Effector CD4-positive, alpha-beta T cell (primary cell): ENCODE measurements at places on chromosomes 13 and 19.

DNA sequence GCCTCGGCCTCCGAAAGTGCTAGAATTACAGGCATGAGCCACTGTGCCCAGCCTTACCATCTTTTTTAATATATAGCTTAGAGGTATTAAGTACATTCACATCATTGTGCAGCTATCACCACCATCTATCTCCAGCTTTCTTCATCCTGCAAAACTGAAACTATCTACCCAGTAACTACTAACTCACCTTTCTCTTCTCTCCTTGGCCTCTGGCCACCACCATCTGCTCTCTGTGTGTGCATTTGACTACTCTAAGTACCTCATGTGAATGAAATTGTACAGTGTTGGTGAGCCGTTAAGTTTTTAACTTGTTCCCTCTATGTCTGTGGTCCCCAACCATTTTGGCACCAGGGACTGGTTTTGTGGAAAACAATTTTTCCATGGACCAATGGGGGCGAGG lies 56.1 kb downstream of the CDK8 start:
- no peak for DNase-seq

DNA sequence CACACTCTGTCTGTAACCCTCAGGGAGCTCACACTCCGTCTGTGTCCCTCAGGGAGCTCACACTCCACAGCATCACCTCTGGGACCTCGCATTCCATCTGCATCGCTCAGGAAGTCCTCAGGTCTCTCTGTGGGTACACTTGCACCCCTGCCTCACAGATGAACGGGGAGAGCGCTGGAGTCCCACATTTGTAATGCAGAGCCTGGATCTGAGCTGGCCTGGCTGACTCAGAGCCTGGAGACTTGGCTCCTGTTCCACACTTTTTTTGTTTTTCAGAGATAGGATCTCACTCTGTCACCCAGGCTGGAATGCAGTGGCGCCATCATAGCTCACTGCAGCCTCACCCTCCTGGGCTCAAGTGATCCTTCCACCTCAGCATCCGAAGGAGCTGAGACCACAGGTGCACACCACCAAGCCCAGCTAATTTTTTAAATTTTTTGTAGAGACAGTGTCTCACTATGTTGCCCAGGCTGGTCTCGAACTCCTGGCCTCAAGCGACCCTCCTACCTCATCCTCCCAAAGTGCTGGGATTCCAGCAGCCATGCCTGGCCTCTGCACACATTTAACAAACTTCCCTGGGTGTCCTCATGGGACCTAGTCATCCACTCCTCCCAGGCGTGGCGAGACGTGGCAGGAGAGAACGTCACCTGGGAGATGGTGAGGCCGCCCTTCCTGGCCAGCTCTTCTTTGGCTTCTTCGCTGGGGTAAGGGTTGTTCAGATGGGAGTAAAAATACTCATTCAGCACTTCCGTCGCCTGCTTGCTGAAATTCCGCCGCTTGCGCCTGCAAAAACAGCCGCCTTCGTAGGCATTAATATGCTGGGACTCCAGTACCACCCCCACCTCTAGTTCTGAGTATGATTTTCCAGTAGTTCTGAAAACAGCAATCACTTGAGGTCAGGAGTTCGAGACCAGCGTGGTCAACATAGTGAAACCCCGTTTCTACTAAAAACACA lies 31.0 kb downstream of the CILP2 start:
- no peak for DNase-seq

- no peak for DNase-seq
Measured at GRCh38 chr13:75160984-75161383, 321.0 kb downstream of the TBC1D4 start.

- no peak for DNase-seq
Measured at GRCh38 chr19:1438933-1439354, 748 bp downstream of the RPS15 start.

GRCh38 chr13:22744688-22745452 lies 435.9 kb upstream of the SGCG start:
- DNase-seq = no peak
